ENCODE measurements at places on chromosomes 5 and 9. TPM values are rescaled to one million over a fixed set of nuclear protein-coding genes. Genes with fewer than 3 reads are reported as not detected.

GRCh38 chr5:98942847-98943246 lies 14.0 kb upstream of the CHD1 start:
- DNase-seq: no peak

DNA sequence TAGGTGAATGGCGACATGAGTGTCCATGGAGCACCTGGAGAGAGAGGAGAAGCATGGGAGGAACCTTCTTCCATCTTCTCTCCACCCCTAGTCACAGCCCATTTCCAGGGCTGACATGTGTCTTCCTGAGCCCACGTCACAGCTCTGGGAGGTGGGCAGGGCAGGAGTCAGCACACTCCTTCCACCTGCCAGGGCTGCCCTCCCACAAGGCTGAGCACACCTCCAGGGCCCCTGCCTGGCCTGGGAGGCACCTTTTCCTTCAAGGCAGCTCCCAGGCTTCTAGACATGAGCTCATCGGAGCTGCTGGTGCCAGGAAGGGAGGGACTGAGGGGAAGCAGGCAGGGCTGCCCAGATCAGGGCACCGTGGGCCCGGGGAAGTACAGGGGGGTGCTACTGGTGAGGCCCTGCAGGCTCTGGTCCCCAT lies 13.6 kb upstream of the SYNPO start:
- DNase-seq: no peak

- DNase-seq: no peak
These were observed 17.6 kb upstream of the SETX start for GRCh38 chr9:132372177-132373095.

- no peak for DNase-seq
These were observed 1980.0 kb upstream of the CDH6 start for GRCh38 chr5:29213475-29213874.

GRCh38 chr9:32350682-32351081 lies 33.8 kb upstream of the ACO1 start:
- peak; percentile 88 for DNase-seq

DNA sequence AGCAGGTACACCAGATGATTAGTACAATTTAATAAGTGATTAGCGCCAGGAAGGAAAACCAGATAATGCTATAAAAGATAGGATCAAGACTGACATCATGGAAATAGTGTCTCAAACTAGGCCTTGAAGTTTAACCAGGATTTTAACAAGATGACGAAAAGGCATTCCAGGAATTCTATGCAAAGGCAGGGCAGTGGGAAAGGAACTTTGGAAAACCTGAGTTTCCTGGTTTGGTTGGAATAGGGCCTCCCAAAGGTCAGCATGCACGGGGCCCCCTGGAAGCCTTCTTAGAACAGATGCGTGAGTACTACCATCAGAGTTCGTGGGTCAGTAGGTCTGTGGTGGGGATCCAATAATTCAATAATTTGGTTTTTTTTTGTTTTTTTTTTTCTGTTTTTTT lies 935.2 kb upstream of the DMAC1 start:
- DNase-seq: no peak

GRCh38 chr5:78801413-78801812 lies 152.8 kb upstream of the LHFPL2 start:
- no peak for DNase-seq

- no peak for DNase-seq
These were observed 563.9 kb upstream of the CLINT1 start for GRCh38 chr5:158422653-158423515.

- DNase-seq: no peak
These were observed 138.9 kb downstream of the RGS3 start for GRCh38 chr9:113602126-113603047.

DNA sequence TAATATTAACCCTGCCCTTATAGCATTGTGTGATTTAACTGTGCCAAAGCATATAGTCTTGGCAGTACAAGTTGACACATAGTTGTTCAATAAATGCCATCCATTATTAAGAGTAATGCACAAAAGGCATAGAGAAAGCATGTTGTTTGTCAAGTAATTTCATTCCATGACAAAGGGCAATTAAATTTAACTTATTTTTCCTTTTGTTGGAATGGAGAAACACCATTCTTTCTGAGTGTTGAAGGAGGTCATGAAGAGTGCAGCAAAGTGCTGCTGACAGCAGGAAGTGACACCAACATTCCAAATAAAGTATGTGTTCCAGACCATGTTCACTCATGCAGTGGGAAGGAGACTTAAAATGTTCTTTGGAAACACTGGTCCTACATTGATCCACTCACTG lies 29.1 kb downstream of the ANKDD1B start:
- no peak for DNase-seq

DNA sequence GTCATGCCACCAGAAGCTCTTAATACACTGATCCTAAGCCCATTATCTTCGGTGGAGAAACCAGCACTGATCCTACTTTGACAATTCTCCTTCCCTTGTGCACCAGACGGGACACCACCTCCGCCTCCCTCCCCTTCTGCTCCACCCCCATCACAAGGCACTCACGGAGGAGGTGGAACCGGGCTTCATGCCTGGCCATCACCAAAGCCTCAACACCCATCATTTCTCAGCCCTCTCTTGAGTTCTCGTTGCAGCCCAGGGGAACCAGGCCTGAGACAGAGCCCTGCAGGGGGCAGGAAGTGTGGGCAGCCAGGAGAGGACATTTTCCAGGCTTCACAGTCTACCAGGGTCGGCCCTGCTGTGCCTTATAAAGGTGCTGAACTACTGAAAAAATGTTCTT lies 160.5 kb downstream of the GOLPH3 start:
- no peak for DNase-seq

DNA sequence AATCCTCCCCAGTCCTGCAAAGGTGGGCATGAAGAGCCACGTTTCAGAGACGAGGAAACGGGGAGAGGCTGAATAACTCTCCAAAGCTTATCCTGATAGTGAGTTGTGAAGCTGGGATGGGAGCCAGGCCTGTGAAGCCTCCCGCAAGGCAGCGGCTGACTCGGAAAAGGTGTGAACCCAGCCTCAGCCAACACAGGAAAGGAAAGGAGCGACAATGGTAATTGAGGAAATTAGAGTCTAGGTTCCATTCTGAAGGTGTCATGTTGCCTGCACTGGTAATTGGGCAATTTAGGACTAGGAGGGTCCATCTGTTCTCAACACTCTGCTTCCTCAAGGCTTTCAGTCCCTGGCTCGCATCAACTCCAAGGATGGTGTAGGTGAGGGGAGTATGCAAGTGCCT lies 83.4 kb downstream of the LIFR start:
- peak; percentile 38 for DNase-seq

The PLAC8L1 gene
- total RNA-seq: not detected

The ARHGAP26 gene
- 22.7 TPM for total RNA-seq

The GALNT12 gene
- 6.3 TPM for total RNA-seq

The UGT3A2 gene
- total RNA-seq: 2.0 TPM

The FREM1 gene
- 41.5 TPM for total RNA-seq

The RNF183 gene
- 0.11 TPM for total RNA-seq

Measured in spinal cord (tissue), 10 donors.